ENCODE measurements at places on chromosomes 3 and 15. TPM values are rescaled to one million over a fixed set of nuclear protein-coding genes. Genes with fewer than 3 reads are reported as not detected.

Gene CIDEC
- total RNA-seq: not detected

Gene CPLX3
- total RNA-seq: 0.11 TPM

Gene ARPP21
- not detected for total RNA-seq

Gene FEZF2
- not detected for total RNA-seq

Gene RBP2
- total RNA-seq: not detected

Gene GOLGA8G
- not detected for total RNA-seq

Gene GATA2
- total RNA-seq: not detected

Gene MYO5C
- total RNA-seq: 1.9 TPM

Gene CCDC33
- 0.16 TPM for total RNA-seq

Gene AADACL2
- not detected for total RNA-seq

Gene SLC12A1
- total RNA-seq: not detected

All from activated CD8-positive, alpha-beta T cell treated with anti-CD3 and anti-CD28 coated beads for 36 hours (primary cell).